ENCODE measurements at places on chromosomes 6 and 20.

DNA sequence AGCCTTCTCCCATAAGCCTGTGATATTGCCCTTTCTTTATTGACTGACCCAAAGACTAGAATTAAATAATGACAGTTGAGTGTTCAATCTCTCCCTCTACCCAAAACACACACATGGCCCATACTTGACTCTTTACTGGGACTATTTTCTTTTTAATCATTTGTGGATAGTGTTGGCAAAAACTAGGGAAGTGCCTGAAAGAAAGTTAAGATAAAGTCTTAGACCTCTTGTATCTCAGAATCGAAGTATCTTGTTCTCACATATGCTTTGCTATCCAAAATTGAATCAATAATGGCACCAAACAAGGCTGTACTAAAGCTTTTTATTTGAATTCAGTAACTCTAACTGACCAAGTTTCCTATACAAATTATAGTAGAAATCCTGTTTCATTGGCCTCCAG, 19.0 kb downstream of the TMEM244 start:
- no peak for DNase-seq

DNA sequence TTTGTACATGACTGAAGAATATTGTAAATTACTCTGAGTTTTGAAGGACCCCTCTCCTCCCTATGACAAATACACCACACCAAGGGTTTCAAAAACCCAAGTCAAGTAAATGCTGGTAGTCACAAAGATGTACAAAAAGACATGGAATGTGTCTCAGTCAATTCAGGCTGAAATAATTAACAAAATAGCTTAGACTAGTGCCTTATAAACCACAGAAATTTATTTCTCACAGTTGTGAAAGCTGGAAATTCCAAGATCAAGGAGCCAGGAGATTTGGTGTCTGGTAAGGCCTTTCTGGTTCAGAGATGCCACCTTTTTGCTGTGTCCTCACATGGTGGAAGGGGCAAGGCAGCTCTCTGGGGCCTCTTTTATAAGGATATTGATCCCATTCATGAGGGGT, 202.3 kb upstream of the RIN2 start:
- DNase-seq, result no peak

GRCh38 chr20:47586649-47587294, 85.1 kb downstream of the NCOA3 start:
- DNase-seq, result no peak

DNA sequence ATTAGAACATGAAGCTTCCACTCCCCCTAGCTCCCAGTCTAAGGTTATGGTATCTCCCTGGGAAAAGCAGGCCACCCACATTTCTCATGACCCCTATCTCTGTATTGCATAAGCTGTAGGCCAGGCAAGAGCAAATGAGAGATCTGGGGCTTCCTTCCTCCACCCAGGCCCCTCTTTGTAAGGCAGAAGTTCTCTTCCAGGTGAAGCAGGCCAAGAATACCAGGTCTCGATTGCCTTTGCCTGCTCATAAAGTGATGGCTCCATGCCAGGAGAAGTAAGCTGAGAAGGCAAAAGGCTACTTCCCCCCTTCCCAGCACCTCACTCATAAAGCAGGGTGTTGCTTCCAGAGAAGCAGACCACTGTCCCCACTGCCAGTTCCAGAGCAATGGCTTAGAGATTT, 144.1 kb upstream of the KCNK16 start:
- no peak for DNase-seq

DNA sequence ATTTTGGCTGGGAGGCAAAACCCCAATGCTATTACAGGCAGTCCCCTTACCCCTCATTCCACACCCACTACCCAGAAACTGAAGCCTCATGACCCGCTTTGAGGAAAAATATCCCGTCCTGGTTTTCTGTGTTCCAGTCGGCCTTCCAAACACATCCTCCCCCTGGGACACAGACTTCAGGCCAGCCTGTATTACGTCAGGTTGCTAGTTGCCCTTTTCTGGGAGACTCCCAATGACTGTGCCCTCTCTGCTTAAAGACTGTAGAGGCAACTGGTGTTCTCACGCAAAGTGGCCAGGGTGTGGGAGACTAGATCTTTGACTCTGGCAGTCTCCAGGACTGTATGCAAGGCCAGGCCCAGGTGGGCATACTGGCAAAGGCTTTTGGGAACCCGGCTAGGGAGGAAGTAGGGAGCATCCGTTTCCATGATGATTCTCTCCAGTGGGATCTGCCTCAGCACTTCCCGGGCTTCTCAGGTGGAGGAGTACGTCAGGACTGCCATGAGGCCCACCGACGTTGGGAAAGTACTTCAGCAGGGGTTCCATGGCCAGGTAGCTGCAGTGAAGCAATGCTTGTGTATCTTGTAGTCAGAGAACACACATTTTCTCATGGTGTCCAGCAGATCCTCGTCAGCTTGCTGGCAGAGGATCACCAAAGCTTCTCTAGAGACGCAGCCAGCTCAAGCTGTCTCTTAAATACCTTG, 34.9 kb downstream of the DYNLT1 start:
- DNase-seq, result no peak

- no peak for DNase-seq
Measured at GRCh38 chr6:166715065-166715464, 88.0 kb upstream of the RPS6KA2 start.

- DNase-seq, result no peak
Measured at GRCh38 chr6:153790876-153791473, 248.1 kb upstream of the OPRM1 start.

GRCh38 chr6:7684076-7684475, 41.8 kb upstream of the BMP6 start:
- DNase-seq, result no peak

DNA sequence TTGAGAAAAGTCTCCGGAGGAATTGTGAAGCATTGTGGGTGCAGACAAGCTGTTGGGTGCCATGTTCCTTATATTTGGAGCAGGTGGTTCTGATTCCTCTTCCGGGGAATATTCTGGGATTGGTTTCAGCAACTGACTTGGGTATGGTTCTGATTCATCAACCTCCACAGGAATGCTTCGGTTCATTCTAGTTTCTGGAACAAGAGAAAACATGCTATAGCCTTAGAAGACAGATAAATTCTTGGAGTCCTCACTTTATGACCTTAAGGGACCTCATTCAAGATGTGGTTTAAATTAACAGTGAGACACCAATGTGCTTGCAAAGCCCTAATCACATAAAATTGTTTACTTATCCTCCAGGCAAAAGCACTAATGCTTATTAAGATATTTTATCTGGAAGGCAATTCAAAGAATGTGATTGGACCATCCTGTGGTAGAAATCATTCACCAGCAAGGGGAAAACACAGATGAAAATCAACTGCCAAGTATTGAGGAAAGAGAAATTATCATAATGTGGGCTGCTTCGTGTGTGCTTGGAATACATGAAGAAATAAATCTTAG, 13.7 kb downstream of the TRAF3IP2 start:
- DNase-seq, result no peak

DNA sequence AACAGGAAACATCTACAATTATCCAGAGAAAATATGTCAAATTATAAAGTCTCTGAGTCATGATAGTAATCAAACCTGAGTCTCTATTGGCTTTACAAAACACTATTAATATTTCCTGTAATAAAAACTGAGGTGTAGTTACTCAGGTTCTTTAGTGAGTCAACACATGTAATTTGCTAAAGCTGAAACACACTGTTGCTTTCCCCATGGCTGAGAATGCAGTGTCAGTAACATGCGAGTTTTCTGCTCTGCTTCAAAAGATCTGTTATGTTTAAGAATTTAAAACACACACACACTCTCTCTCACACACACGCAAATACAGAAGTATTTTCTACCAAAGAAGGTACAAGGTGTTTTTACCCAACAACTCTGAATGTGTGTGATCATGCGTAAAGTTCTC, 38.6 kb downstream of the ATXN1 start:
- no peak for DNase-seq

GRCh38 chr6:75493400-75494064, at the start of gene FILIP1:
Gene FILIP1 (minus strand): TSS chr6:75493800. CDS start chr6:75414972, 78,828 bp downstream.
- DNase-seq, result no peak

DNA sequence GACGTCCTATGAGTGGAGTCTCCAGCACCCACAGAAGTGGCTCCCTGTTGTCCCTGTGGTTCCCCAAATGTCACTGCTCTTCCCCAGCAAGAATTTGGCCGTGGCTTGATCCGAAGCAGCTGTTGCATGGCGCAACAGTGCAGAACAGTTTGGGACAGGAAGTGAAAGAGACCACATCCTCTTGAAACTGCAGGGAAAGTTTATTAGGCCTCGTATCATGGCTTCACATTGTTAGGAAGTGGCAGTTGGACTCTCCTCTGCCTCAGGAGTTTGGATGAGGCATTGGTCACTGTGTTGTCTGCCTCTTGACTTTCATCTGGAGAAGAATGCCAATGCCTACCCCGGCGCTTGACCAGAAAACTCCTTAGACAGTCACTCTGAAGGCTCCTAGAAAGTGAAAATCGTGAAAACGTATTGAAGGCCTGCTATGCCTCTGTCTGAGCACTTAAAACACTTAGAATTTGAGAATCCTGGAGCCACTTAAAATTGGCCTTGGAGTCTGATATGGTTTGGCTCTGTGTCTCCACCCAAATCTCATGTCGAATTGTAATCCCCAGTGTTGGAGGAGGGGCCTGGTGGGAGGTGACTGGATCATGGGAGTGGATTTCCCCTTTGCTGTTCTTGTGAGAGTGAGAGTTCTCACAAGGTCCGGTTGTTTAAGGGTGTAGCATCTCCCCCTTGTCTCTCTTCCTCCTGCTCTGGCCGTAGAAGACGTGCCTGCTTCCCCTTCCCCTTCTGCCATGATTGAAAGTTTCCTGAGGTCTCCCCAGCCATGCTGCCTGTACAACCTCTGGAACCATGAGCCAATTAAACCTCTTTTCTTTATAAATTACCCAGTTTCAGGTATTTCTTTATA, 334.9 kb upstream of the JARID2 start:
- DNase-seq, result no peak

DNA sequence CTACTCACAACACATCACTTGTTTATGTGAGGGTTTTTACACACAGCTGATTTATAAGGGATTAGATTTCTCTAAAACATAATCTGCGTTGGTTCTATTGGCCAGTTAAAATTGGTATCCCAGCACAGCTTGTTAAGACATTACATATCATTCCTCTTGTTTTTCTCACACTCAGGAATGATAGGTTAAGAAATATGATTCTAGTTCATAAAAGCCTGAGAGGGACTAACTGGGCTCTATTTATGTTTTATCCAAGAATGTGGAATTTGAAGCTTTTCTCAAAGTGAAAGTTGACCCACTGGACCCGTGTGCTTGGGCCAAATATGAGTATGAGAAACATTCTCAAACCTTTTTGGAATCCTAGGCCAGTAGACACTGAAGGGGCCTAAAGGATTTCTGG, 117.3 kb downstream of the TMEM170B start:
- no peak for DNase-seq

GRCh38 chr6:43950051-43950605, 177.1 kb downstream of the MRPL14 start:
- no peak for DNase-seq

DNA sequence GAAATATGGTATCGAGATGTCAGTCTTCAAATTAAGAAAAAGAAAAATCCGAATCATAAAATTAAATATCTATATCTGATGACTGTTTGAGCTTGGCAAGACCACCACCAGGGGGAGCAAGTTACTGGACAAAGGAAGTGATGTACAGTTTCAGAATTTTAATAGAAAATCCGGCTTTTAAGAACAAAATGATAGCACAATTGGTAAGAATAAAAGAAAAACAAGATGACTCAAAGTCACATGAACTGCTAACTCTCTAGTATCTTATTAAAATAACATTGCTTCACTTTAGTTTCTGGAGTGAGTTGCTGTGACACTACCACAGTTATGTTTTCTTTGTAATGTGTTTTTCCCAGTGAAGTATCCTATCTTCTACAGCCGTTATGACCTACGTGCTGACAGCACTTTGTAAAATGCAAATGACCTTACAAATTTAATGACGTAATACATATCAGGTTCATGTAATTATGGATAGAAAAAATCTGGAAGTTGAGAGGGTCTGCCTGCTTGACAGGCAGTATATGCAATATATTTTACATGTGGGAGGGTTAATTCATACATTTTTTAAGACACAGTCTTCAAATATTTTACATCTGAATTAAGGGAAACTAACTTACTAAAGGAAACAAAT, 405.3 kb upstream of the HS3ST5 start:
- DNase-seq, result no peak

DNA sequence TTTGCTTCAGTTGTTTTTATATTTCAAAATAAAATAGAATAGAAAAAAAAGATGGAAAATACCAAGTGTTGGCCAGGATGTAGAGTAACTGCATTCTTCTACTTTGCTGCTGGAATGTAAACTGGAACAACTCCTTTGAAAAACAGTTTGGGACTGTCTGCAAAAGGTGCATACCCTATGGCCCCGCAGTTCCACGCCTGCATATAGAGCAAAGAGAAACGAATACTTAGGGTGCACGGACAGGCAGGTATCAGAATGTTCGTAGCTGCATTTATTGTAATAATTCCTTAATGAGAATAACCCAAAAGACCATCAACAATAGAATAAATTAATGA, 603 bp upstream of the RAB23 start:
- DNase-seq, result no peak

GRCh38 chr6:129893640-129894039, 32.5 kb upstream of the TMEM244 start:
- no peak for DNase-seq

DNA sequence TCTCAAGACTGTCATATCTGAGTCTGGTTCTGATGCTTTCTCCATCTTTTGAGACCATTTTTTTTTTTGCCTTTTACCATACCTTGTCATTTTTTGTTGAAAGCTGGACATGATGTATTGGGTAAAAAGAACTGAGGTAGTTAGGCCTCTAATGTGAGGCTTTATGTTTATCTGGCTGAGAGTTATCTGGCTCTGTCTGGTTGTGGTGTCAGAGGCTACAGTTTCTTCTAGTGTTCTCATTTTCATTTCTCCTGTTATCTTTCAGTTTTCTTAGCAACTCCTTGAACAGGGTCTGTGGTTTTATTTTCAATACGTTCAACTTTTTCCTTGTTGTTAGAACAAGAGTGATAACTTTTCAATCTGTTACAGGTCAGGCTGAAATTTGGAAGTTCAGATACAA, 49.2 kb upstream of the ATXN1 start:
- DNase-seq, result no peak

GRCh38 chr6:25930532-25931410, at the start of gene SLC17A2:
Gene SLC17A2 (minus strand): TSS chr6:25930691. CDS start chr6:25925796, 4,895 bp downstream.
- DNase-seq, result no peak

DNA sequence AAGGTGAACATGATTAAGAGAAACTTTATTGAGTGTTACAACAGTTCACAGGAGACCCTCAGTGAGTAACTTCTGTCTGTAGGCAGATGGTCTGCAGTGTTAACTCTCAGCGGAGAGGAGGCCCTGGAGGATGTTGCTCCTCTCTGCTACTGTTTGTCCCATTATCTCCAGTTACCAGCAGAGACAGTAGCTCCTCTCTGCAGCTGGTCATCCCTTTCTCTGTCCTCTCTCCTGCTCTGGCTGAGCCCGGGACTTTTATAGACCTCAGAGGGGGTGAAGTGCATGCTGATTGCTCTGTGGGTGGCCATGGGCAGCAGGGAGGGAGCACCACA, 5.7 kb downstream of the GTSF1L start:
- no peak for DNase-seq

DNA sequence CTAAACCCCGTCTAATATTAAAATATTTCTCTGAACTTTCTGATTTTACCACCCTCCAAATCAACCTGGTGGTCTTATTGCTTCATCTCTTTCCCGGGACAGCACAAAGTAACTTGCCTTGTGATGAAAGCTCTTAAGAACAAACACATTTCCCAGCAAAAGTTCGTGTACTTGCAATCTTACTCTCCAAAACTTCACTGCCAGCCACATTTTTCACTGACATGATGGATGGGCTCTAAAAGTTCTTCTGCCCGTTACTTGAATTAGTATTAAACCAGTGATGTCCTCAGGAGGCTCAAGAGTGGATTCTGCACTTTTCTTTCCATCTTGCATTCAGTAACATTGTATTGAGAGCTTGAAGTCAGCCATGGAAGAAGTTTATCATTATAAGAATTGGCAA, 731.6 kb upstream of the GJE1 start:
- DNase-seq, result no peak

All from activated naive CD4-positive, alpha-beta T cell treated with anti-CD3 and anti-CD28 coated beads, Interleukin-2, amount 50 U/mL, for 16 hours (primary cell).